ENCODE measurements at places on chromosomes 1 and 21. TPM values are rescaled to one million over a fixed set of nuclear protein-coding genes. Genes with fewer than 3 reads are reported as not detected.

Gene GART
- total RNA-seq: 109 TPM

- peak; percentile 86 for DNase-seq
Observed at GRCh38 chr1:75855010-75855409, 58.3 kb downstream of the MSH4 start.

GRCh38 chr1:151047591-151047924, at the start of gene C1orf56:
C1orf56 (plus strand) TSS chr1:151047751; CDS start chr1:151047848, 97 bp downstream.
- DNase-seq: peak; percentile 74

Gene S100A3
- 20.3 TPM for total RNA-seq

DNA sequence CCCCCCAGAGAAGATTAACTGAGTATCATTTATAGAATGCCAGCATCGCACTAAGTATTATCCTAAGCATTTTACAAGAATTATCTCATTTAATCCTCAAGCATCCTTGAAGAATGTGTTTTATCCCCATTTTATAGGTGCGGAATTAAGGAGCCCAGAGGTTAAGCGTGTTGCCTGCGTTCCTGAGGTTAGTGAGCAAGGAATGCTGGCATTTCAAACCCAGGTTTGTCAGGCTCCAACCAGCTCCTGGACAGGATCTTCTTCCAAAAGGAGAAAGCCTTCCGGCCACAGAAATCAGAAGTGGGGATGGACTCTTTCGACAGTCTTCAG, 82.3 kb downstream of the SSBP3 start:
- peak; percentile 77 for DNase-seq

Gene PBX1
- 67.4 TPM for total RNA-seq

DNA sequence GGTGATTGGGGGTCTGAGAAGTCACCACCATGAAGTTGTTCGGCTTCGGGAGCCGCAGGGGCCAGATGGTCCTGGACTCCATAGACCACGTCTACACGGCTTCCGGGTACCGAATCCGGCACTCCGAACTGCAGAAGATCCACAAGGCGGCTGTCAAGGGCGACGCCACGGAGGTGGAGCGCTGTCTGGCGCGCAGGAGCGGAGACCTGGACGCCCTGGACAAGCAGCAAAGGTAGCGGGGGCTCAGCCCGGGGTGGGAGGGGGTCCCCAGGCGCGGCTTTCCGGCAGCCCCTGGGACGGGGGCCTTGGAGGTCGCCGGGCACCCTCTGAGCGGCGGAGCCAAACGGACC, 146.5 kb downstream of the LIPI start:
- DNase-seq: no peak

- peak; percentile 86 for DNase-seq
Observed at GRCh38 chr1:87594736-87595383, 266.2 kb downstream of the LMO4 start.

DNA sequence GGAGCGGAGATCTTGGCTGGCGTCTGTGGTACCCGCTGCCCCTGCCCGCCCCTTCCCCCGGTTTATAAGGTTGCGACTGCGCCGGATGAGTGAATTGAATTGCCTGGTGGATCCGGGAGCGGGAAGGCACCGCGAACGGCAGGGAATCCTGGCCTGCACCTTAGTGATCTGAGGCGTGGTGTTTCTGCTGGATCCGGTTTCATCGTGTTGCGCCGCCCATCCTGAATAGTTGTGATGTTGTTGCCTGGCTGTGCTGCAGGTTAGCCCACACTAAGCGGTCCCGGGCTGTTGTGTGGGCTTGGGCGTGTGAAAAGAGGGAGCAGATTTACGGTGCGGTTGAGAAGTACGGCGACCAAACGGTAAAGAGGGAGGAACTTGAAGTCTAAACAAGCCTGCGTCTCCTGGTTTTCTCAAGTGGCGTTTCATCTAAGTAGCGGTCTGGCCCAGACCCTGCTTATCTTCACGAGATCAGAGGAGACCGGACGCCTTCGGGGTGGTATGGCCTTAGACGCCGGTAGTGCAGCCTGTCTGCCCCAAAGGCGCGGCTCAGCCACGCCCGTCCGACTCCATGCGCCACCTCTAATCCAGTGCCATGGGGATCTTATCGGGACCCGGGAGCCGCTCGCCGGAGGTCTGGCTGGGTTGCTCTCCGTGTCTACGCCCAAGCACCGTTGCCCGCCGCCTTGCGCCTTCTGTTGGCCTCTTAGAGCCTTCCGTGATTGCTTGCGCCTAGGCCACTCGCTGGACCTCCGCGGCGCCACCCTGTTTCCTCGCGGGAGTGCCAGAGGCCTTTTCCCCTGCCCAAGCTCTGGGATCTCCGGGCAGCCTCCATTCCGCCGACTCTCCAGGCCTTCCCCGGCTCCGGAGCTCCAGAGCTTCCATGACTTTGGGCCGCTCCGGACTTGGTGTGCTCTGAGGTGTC, 87.5 kb upstream of the RHOU start:
- peak; percentile 53 for DNase-seq

DNA sequence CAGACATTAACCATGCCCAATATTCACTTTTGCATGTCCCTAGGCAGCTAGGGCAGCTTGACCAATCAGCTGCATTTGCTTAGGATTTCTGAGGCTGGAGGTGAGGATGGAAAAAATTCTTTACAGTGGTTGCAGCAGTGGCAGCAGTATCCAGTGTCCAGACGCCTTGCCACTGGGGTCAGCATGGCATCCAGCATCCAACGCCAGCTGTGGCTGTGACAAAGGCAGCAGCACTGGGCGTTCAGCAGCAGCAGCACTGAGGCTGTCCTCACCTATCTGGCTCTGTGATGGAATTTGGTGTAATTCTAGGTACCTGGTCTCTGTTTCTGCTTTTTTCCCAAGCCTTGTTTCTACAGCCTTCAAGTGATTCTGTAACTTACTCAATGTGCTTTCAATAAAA, 15.5 kb downstream of the RHBDL2 start:
- DNase-seq: no peak

DNA sequence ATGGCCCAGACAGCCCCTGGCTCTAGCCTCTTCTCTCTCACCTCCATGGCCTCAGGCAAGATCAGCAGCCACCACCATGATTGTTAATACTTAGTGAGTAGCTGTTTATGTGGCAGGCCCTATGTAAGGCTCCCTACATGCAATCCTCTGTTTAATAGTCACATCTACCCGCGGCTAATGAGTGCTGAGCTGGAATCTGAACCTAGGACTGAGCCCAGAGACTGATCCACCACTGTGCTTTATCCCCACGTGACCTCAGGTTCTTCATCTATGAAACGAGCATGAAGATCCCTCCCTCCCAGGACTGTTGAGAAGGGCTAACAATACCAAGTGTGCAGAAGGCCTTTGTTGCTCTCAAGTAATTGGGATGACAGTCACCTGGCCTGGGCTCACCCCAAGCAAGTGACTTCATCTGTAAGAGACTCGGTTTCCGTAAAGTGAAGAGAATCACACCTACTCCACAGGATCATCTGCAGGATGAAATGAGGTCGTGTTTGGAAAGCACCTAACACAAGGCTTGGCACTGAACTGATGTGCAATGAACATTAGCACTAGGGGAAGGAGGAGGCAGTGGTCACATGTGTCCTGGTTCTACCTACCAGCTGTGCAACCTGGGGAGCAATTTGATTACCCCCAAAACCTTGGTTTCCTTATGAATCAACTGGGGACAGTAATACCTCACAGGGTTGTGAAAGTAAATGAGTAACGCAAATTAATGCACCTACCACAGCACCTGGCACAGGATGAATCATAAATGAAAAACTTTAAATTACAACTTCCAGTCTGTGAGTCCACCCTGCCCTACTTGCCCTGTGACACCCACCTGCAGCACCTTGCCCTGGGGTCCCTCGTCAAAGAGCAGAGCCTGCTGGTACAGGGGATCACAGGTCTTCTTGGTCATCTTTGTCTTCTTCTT, 37.2 kb downstream of the RIMS3 start:
- no peak for DNase-seq

- no peak for DNase-seq
Observed at GRCh38 chr1:179816196-179816960, 61.2 kb downstream of the TOR1AIP2 start.

GRCh38 chr1:212794561-212795014, 2.9 kb downstream of the TATDN3 start:
- no peak for DNase-seq

GRCh38 chr21:17858747-17859146, 39.6 kb upstream of the C21orf91 start:
- no peak for DNase-seq

GRCh38 chr1:101291562-101292380, 55.0 kb downstream of the S1PR1 start:
- DNase-seq: peak; percentile 80

DNA sequence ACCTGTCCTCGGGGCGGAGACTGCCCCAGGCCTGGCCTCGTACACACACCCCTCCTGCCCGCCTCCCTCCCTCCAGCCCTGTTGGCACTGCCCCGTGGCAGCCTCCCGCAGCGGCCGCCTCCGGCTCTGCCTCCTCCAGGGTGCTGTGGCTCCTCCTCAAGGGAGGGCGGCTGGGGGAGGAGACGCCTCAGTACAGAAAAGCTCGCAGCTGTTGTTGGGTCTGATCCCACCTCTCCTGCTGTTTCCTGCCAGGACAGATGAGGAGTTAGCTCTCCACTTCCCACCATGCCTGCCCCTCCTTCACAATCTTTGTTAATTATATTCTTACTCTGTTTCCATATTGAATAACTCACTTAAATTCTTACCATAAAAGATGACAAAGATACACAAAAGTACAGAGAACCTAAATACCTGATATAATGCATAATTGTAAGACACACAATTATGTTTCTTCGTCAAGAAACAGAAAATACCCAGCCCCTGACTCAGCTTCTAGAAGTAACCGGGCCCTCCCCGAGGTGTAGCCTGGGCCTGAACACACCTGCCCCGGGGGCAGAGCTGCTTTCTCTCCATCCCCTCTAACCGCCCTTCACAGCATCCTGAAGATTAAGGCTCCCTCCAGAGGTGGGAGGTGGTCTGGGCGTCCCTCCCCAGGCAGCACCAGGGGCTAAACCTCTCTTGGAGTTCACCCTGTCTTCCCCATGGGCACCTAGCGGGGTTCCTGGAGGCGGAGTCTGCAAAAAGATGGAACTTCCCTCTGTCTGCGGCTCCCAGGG, 30.6 kb upstream of the COL6A1 start:
- DNase-seq: peak; percentile 60

DNA sequence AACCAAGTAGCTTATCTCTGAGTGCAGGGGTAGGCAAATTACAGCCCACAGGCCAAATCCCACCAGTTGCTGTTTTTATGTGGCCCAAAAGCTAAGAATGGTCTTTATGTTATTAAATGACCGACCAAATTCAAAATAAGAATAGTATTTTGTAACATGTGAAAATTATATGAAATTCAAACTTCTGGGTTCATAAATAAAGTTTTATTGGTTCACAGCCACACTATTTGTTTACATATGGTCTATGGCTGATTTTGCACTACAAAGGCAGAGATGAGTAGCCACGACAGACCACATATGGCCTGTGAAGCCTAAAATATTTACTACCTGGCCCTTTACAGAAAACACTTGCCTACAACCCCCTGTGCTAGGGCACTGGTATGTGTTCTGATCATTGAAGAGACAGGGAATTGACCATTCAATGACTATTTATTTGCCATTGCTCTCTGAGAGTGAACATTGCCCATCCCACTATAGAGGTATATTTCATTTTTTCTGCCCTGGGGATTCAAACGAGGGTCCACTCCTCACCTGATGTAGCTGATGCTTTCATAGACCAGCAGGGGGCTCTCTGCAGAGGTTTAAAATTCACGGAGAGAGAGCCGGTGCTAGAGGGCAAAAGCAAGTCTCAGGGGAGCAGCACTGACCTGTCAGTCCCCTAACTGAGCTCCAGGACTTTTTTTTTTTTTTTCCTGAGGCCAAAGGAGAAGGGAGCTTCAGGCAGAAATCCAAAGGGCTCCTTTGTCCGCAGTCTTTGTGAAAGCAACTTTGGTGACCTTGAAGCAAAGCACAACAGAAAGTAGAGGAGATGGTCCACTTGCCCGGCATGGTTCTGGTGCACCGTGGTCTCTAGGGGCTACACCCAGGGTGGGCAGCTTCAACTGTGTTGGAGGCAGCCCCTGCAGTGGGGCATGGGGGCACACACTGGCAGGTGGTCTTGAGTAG, 7.3 kb upstream of the GNL2 start:
- DNase-seq: peak; percentile 43

DNA sequence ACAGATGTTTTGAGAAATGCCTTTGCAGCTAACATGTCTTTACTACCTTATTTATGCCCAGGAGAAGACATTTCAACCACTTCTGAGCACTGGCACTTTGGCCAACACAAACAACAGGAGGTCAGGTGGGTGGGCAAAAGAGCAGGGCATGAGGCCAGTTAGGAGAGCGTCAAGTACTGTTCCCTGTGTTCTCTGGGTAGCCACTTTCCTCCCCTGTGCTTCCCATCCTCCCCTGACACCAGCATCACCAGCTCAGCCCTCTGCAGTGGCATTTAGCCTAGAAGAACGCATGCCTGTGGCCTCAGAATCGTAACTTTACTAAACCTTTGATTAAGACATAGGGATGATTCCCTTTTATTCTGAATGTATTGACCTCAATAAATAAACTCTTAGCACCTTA, 18.3 kb downstream of the BTG2 start:
- DNase-seq: no peak

Gene LRRC39
- not detected for total RNA-seq
